ENCODE measurements at places on chromosomes 3 and 15.

DNA sequence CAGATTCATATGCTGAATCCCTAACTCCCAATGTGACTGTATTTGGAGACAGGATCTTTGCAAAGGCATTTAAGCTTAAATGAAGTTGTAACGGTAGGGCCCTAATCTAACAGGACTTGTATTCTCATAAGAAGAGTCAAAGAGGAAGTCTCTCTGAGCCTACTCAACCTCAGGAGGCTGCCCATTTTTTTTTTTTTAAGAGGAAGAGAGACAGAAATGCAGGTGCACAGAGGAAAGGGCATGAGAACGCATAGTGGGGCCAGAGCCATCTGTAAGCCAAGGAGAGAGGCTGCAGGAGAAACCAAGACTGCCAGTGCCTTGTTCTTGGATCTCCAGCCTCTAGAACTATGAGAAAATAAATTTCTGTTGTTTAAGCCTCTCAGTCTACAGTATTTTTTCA is 28.4 kb downstream of the ZNF860 start:
- DNase-seq, result no peak

DNA sequence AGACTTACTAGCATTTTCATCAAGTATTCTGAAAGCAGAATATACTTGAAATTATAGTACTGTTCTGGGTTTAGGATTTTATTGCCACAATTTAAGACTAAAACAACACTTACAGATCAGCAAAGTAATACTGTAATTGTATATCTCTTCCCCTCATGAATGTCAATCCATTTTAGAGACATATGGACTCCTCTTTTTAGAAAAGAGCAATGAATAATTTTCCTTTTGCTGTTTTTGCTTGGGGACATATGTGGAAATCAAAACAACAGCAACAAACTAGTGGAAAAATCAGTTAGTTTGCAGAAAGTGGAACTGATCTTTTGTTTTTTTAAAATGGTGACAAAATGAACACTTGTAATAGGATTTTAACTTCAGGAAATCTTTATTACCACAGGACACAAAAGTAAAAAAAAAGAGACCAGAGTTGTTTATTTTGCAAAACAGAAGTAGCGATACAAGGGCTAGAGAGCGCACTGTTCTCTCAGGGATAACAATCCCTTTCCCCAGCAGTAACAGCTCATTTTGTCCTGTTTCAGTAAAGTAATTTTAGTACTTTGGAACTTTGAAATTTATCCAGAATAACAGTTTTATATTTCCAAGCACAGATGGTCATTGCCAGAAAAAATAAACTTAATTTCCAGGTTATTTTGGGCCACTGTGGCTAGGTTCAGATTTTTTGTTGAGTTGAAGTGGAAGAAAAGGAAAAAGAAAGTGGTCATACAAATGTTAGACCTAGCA is 17.1 kb downstream of the LEKR1 start:
- DNase-seq, result no peak

- DNase-seq, result no peak
Observed at GRCh38 chr15:69736161-69736560, 283.5 kb downstream of the RPLP1 start.

DNA sequence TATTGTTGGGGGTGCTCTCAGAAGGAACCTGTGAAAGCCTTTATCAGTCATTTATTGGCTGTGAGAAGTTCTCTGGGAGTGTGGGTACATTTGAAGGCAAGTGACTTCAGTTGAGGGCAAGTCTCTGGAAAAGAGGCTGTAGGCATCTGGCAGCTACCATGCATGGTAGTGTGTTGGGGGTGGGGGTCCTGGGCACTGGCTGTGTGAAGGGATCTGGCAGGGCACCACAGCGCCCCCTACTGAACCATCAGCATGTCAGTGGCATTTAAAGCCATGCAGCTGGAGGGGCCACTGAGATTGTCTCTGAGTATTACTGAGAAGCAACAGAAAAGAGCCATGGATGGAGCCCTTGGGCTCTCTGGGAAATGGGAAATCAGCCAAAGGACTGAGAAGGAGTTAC is 30.6 kb downstream of the CRTAP start:
- DNase-seq, result peak; percentile 25

GRCh38 chr15:90189781-90190467 is 11.2 kb upstream of the SEMA4B start:
- no peak for DNase-seq

DNA sequence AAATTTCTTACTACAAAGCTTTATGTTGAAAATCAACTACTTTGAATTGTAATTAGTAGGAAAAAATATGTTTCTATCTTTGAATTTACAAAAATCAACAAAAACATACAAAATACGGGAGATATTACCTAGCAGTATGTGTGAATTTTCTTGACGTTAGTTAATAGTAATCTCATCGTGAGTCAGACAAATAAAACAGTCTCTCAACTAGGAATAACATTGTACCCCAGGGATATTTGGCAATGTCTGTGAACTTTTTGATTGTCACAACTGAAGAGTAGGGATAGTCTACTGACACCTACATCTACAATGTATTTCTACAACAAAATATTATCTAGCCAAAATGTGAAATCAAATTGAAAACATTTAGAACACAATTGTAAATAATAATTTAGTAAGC is 250.3 kb downstream of the POLQ start:
- DNase-seq, result no peak

GRCh38 chr15:73344056-73344455 is 24.7 kb downstream of the HCN4 start:
- no peak for DNase-seq

GRCh38 chr3:123638936-123639689 is 54.3 kb upstream of the HACD2 start:
- DNase-seq, result no peak

GRCh38 chr15:59862191-59863155 is 141.6 kb upstream of the FOXB1 start:
- DNase-seq, result no peak

DNA sequence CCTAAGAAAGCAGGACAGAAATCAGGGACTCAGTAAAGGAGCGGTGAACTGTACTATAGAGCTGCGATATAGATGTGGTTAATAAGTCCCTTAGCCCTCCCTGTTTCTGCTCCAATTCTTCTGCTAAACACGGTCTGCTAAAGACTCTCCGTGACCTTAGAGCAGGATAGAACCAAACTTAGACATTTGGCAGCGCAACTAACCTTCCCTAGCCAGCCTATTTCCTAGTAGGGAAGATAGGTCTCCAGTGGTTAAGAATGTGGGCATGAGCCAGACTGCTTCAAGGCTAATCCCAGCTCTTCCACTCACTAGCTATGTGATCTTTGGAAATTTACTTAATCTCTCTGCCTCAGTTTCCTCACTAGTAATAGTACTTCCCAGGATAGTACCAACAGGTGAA is 193.6 kb upstream of the IL12A start:
- DNase-seq, result no peak

DNA sequence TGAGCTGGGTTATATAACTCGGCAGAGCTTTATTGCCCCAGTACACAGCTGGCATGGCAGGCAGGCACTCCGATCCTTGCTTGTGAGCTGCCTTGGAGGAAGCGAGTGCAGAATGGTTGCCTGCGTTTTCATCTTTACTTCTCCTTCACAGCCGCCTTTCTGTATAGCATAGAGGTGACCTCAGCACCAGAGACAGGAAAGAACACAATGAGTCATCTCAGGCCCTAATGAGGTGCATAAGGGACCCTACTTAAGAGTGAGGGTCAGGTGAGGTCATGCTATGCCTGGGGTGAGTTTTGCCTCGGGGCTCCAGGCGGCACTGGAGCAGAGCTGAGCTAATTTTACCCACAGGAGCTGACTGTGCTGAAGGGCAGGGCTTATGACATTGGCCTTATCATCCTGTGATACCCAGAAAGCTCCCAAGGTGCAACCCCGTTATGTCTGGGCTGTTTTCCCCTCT is 43.5 kb downstream of the LPP start:
- no peak for DNase-seq

DNA sequence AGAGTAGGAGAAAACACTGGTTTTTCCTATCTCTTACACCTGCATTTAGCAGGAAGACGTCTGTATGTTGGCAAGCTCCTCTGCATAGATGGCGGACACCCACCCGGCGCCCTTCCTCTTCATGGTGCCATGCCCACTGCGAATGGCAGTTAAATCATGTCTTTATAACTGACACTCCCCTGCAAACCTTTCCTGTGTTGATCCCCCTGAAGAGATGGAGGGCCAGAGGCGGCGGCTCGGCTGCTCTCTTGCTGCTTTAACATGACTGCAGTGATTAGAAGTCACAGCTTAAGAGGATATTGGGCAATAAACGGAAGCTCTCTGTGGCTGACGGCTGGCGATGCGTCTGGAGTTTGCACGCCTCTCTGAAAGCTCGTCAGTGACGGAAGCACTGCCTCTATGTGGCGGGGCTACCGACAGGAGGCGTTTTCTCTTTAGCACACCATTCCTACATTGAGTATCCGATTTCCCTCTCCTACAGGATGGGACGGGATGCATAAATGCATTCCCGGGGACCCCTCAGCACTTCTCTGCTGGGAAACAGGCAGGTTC is 25.5 kb upstream of the SNRPA1 start:
- DNase-seq, result peak; percentile 82

DNA sequence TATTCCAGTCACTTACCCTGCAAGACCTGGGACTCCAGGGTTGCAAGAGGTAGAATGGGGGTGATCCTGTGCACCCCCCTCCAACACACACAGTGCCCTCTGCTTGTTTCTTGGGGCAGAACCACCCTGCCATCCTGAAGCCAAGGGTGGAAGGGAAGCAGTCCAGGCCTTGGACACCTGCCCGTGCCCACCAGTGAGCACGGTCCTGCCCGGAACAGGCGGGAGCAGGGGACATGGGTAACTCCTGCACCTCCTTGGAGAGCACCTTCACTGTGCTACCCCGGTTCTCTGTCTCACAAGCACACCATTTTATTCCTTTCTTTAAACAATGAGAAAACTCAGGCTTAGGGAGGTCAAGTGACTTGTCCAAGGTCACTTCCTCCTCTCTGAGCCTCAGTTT is 57.0 kb downstream of the SLC6A6 start:
- DNase-seq, result no peak

DNA sequence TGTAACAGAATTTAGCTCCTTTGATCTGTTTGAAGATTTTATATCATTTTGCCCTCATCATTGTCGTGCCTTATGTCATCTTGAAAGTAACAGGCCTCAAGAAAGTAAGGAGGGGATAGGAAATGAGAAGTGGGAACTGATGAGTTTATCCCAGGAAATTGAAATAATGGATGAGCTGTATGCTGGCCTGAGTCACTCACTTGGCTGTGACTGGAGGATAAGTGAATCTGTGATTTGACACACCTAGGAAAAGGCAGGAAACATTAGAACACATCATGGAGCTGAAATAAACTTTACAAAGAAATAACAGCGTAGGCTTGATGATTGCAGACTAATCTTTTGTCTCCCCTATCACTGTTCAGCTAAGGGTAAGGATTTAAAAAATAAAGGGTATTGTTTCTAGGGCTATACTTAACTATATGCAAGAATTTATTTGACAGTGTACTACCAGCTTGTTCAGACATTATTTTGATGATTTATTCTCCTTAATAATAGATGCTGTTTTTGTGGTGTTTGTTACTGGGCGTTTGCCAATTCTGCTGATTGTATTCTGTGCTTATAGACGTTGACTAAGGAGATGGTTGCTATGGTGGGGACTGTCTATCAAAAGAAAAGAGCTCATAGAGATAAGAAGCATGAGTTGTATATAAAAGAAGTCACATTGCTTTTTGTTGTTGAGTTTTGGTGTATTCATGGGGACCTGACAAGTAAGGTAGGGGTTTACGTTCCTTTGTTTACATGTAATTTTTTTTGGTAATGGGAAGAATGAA is 105.6 kb upstream of the ROPN1 start:
- no peak for DNase-seq

DNA sequence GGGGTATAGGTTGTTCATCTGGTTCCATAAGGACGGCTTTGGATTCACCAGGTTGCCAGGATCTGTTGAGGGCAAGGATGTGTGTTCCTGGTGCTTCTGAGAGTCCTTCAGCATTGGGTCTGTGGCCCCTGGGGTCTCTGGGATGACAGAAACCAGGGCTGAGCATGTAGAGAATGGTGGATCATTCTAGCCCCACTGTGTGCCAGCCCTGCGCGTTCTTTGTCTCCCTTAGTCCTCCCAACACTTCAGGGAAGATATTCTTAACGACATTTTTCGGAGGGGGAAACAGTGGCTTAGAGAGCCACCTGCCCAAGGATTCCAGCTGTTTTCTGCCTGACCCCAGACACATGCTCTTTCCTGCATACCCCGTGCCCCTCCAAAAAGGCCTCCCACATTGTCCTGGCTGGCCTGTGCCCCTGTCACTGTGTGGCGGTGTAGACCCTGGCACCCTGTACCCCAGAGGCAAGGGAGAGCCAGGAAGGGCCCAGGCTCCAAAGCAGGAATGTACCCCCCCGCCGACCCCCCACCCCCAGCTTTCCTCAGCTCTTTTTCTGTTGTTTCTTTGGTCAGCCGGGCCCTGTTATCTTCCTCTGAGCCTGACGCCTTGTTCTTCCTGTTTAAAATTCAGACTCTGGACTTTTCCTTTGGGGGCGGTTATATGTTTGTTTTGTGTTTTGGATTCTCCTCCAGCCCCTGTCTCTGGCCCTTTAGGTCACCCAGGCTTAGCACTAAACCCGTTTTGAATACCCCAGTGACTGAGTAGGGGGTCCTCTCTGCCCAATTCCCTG is 57.8 kb upstream of the SMAD6 start:
- DNase-seq, result no peak

GRCh38 chr15:67832897-67833709 is 6.7 kb downstream of the RNU6-1 start:
- DNase-seq, result no peak

GRCh38 chr3:37144806-37145205 is 29.6 kb downstream of the LRRFIP2 start:
- no peak for DNase-seq

- DNase-seq, result no peak
Observed at GRCh38 chr3:98961161-98962155, 60.0 kb upstream of the DCBLD2 start.

DNA sequence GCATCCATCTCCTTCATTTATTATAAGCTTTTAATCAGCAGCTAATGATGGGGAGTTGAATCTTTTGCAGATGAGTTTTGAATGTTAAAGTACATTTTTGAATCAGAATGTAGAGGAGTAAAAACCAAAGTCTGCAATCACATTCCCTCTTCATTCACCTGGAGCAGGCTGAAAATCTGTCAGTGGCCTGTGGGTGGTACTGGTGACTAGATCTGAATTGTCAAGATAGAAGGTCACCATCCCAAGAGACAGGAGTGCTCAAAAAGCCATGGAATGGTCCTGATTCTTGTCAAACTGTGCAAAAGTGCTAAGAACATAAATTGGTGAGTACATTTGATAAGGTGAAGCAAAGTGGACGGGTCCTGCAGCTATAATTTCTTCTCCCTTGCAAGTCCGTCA is 881.3 kb upstream of the NR2F2 start:
- no peak for DNase-seq

GRCh38 chr3:136078421-136079364 is 113.2 kb downstream of the PPP2R3A start:
- peak; percentile 33 for DNase-seq

GRCh38 chr3:150710097-150710496 is 6.4 kb upstream of the ERICH6 start:
- DNase-seq, result no peak
